Activated CD4-positive, alpha-beta T cell treated with anti-CD3 and anti-CD28 coated beads, Interleukin-2, amount 50 U/mL, for 4 hours (primary cell): ENCODE measurements at places on chromosomes 3 and 15.

- DNase-seq, result no peak
Observed at GRCh38 chr15:42080919-42081830, 13.2 kb downstream of the PLA2G4D start.

GRCh38 chr3:178170698-178171535, 365.3 kb upstream of the KCNMB2 start:
- no peak for DNase-seq

- DNase-seq, result no peak
Observed at GRCh38 chr3:157174290-157174648, 14.3 kb upstream of the CCNL1 start.

GRCh38 chr3:106290304-106290997, 421.6 kb upstream of the CBLB start:
- DNase-seq, result no peak

GRCh38 chr15:54841701-54842305, 354.9 kb downstream of the RSL24D1 start:
- DNase-seq, result no peak

GRCh38 chr3:131701153-131701770, 198.5 kb upstream of the MRPL3 start:
- DNase-seq, result no peak

- DNase-seq, result no peak
Observed at GRCh38 chr15:91335702-91336101, 235.6 kb downstream of the SV2B start.

- peak; percentile 62 for DNase-seq
Observed at GRCh38 chr15:75647370-75648155, at the start of gene SNX33. SNX33 (plus strand) TSS chr15:75647912; CDS start chr15:75649103, 1,191 bp downstream.
